Colonic mucosa (tissue), 4 donors: ENCODE measurements at places on chromosomes 5 and 9. TPM values are rescaled to one million over a fixed set of nuclear protein-coding genes. Genes with fewer than 3 reads are reported as not detected.

GRCh38 chr5:173772384-173773059 is 115.6 kb upstream of the CPEB4 start:
- H3K27ac ChIP-seq = no peak overlapping the region
- H3K36me3 ChIP-seq = no peaks in the 10 kb centered on the region
- no peaks in the 10 kb centered on the region for H3K4me1 ChIP-seq
- H3K4me3 ChIP-seq = no peak overlapping the region
- H3K27me3 ChIP-seq = no peaks in the 10 kb centered on the region

DNA sequence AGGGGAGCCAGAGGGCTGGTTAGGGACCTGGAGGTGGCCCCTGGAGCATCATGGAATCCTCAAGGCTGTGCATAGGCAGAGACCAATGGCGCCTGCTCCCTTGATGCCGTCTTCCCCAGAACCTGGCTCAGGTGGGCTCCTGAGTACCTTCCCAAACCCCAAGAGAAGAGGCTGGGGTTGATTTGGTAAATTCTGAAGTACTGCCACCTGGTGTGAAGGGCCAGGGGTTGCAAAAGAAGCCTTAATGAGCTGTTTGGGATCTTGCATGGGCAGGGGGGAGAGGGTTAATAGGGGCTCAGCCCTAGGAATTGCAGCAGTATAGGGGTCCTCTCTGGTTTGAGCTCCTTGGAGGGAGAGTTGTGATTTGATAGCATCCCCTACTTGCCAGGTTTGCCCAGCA is 52.1 kb downstream of the CYSTM1 start:
- H3K4me1 ChIP-seq = peaks cover 17% of the 10 kb centered on the region
- no peaks in the 10 kb centered on the region for H3K27me3 ChIP-seq
- H3K27ac ChIP-seq = peak overlapping the region; percentile 83
- no peaks in the 10 kb centered on the region for H3K36me3 ChIP-seq

The ARAP3 gene
- 5.1 TPM for total RNA-seq

DNA sequence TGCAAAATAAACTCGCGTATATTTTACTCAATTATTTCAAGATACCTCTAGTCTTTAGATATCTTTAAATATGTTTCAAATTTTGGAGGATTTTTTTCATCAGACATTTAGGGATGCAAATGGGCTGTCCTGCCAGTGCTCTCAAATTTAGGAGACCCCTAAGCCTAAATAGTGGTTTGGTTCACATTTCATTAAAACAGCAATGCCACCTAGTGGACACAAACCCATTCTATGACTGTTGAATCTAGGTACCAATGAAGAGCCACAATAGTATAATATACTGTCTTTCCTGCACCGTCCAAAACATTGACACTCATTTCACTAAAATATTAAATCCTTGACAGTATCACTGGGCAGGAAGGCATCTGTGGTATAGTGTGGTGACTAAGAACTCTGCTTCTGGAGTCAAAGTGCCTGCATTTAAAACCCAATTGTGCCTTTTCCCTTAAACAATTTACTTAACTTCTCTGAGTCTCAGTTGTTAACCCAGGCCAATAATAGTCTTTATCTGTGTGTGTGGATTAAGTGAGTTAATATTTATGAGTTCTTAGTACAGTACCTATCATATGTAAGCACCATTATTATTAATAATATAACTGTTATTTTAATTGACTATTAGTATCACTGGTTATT is 148.0 kb downstream of the RORB start:
- no peaks in the 10 kb centered on the region for H3K27me3 ChIP-seq
- H3K27ac ChIP-seq = no peak overlapping the region
- no peak for DNase-seq
- no peaks in the 10 kb centered on the region for H3K4me1 ChIP-seq
- no peak overlapping the region for H3K4me3 ChIP-seq

The COQ4 gene
- 40.8 TPM for total RNA-seq
